ENCODE measurements at places on chromosomes 1 and 21.

DNA sequence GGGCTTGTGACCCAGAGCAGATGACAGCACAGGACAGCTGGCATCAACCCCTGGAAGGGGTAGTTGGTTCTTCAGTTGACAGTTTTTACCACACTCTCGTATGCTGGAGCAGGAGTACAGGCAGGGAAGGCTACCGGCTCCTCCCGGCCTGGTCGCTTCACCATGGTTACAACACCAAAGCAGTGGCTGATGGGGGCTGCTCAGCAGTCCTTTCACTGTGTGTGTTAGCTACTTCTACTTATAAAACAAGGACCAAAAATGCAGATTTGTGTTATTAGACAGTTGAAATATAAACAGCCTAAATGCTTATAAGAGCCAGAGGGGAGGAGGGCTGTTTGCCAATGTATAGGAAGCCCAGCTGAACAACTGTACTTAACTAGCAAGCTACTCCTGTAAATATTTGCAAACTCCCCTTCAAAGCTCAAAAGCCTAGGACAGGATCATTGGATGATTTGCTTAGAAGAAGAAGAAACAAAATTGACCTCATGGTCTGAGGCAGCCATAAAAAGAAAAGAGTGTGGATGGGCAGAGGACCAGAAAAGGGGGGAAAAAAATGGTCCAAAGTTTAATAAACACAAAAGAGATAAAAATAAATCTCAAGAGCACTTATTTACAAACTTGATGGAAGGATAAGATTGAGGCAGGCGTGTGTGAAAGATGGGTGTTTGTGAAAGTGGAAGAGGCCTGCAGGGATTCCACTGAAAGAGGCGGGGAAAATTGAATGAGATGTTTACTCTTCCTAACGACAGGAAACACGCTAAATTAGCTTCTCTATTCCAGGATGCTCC is 57.1 kb downstream of the TGFB2 start:
- DNase-seq, result no peak

- DNase-seq, result no peak
These were observed 77.4 kb upstream of the ARTN start for GRCh38 chr1:43856188-43856587.

DNA sequence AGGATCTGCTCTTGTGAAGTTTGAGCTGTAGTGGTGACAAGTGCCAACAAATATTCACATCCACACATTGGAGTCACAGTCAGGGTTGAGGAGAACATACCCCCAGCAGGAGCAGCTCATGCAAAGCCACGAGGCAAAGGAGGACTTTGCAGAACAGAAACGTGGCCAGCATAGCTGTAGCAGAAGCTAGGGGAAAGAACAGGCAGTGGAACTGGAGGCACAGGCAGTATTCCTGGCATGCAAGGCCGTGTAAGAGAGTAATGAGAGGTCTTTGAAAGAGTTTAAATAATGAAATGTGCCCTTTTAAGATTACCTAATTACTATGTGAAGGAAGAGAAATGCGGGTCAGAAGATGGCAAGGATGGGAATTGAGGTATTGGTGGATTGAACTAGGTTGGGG is 40.9 kb upstream of the IKBKE start:
- DNase-seq, result no peak

- DNase-seq, result no peak
These were observed 2.8 kb downstream of the TGFB2 start for GRCh38 chr1:218347723-218348627.

DNA sequence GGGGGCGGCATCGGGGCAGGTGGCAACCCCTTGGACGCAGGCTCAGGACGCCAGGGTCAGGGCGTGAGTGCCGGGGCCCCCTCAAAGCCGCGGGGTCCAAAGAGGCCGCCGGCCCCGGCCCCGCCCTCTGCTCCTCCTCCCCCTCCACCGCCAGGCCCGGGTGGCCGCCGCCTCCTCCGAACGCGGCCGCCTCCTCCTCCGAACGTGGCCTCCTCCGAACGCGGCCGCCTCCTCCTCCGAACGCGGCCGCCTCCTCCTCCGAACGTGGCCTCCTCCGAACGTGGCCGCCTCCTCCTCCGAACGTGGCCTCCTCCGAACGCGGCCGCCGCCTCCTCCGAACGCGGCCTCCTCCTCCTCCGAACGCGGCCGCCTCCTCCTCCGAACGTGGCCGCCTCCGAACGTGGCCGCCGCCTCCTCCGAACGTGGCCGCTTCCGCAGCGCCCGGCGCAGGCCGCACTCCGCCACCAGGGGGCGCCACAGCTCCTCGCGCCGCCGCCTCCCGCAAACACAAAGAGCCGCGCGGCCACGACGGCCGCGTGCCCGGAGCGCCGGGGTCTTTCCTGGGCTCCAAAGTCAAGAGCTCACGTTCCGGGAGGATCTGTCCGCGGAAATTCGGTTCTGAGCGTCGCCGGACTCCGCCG is 19.3 kb upstream of the SAMD11 start:
- peak; percentile 69 for DNase-seq

- DNase-seq, result no peak
These were observed 547 bp downstream of the FOXD2 start for GRCh38 chr1:47438165-47439016.

DNA sequence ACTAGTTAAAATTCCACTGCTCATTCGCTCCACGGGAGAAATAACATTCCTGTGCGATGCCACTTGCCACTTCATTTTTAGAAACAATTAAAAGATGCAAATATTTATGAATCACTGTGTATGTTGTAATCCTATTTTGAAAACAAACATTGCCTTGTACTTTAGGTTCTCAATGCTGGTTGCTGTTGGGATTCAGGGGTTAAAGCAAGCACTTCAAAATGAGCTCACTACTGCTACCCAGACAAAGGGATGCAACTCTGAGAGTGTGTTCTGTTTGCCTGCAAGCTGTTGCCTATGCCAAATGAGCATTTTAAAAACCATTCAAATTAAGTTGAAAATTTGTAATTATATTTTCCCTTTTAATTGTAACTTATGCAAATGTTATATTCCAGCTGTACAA is 87.5 kb downstream of the RWDD3 start:
- DNase-seq, result no peak

- DNase-seq, result no peak
These were observed 23.8 kb upstream of the PPP1R15B start for GRCh38 chr1:204435381-204435831.

GRCh38 chr1:31505911-31506497 is 70.3 kb upstream of the TINAGL1 start:
- no peak for DNase-seq

- DNase-seq, result no peak
These were observed 2.7 kb downstream of the RHBG start for GRCh38 chr1:156371553-156372264.

DNA sequence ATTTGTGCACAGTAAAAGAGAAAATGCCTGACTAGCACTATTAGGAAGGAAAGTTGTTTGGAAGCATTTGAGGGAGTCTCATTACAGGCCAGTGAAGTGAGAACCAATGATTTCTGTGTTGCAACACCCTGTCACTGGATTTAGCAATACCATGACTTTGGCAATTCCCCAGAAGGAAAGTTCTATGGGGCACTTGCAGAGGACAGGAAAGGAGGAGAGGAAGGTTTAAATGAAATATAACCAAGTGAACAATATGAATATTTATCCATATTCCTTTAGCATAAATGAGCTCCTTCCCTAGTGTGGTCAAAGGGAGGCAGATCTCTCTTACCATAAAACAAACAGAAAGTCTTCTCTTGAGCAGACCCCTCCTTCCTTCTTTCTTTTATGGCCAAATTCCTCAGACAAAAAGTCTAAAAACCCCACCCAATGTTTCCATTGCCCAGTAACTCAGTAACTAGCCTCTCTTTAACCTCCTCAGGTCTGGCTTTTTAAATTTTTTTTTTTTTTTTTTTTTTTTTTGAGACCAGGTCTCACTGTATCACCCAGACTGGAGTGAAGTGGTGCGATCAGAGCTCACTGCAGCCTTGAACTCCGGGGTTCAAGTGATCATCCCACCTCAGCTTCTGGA is 5.5 kb downstream of the TLR5 start:
- DNase-seq, result no peak
